ENCODE measurements at places on chromosomes 7 and 10.

DNA sequence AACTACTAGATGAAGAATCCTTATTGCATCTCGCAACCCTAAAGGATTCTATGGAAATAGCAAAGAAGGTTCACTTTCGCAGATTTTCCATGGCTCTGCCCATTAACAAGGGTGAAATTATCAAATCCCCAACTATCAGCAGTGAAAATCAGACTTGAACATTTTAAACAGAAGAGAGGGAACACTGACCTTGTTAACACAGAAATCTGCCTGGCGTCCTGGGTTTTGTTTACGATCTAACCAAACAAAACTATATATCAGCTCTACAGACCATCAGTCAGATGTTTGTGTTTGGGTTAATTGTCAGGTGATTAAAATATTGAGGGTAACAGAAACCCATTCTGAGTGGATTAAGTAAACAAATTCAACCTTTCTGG lies 1.9 kb downstream of the CTTNBP2 start:
- no peak for DNase-seq

DNA sequence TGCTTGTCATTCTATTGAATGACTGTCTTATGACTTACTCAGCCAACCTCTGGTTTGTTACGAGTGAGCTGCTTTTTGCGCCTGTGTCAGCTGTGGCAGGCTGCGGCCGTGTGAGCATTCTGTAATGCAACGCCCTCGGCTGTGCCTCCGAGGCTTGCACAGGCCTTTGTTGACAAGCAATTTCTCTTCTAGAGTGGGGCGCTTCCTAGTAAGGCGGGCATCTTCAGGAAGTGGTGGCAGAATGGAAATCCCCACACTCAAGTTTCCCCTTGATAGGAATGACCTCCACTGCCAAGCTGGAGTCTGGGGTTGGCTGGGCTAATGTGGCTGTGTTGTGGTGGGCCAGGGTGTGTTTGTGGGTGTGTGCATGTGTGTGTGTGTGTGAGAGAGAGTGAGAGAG lies 20.2 kb upstream of the TMEM178B start:
- peak; percentile 58 for DNase-seq

GRCh38 chr7:46739518-46740234 lies 818.6 kb upstream of the IGFBP3 start:
- no peak for DNase-seq

DNA sequence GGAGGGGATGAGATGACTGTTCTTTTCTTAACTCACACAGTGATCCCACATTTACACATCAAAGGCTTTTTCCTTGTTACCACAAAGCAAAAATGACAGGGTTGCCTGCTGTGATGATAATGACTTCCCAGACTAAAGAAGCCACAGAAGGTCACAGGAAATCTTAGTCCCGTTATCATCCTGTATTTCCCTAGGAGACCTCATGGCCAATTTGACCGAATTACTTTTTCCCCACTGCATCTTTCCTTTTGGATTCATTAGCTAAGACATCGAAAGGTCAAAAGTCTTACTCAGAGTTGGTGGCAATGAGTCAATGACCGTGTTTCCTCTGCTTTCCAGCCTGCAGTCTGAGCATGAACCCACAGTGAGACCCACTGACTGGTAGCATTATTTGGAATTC lies 130.1 kb upstream of the INHBA start:
- no peak for DNase-seq

DNA sequence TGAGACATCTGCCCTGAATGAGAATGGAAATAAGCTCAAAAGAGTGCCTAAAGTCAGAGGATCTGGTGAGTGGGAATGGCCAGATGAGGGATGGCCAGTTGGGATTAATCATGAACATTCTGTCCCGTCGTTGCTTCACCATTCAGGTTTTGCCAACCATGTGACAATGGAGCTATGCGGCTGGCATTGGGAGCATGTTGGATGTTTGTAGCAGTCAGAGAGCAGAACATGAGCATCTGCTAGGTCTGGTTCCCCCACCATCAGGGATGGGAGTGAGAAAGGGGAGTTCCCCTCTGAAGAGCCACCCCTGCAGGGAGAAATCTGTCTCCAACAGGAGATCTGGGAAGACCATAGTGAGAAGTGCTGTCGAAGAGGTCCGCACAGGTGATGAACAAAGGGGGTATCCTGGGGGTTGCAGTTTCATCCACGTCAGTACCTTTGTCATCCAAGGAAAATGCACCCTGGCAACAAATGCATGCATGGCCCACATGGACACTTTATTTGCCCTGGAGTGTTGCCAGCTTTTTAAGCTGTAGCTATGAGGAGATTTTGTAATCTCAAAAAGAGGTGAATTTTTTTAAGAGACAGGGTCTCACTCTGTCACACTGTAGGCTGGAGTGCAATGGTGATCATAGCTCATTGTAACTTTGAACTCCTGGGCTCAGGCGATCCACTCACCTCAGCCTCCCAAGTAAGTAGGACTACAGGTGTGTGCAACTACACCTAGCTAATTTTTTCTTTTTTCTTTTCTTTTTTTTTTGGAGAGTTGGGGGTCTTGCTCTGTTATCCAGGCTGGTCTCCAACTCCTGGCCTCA lies 190.2 kb downstream of the CAMK1D start:
- no peak for DNase-seq

DNA sequence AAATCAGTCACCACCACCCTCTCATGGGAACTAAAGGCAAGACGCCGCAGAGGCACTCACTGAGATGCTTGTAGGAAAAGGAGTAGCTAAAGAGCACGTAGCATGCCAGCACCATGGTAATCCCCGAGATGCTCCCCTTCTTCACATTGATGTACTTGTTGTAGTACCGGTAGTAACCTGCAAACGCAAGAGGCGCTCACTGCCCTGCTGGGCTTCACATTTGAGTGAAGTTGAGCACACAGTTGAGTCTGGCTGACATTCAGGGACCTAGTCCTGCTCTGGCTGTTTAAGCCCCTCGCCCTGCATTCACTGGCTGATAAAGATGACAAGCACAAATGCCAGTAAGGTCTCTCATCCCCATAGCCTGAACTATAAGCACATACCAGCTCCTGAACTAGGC lies 6.9 kb downstream of the ATP5MF start:
- no peak for DNase-seq

DNA sequence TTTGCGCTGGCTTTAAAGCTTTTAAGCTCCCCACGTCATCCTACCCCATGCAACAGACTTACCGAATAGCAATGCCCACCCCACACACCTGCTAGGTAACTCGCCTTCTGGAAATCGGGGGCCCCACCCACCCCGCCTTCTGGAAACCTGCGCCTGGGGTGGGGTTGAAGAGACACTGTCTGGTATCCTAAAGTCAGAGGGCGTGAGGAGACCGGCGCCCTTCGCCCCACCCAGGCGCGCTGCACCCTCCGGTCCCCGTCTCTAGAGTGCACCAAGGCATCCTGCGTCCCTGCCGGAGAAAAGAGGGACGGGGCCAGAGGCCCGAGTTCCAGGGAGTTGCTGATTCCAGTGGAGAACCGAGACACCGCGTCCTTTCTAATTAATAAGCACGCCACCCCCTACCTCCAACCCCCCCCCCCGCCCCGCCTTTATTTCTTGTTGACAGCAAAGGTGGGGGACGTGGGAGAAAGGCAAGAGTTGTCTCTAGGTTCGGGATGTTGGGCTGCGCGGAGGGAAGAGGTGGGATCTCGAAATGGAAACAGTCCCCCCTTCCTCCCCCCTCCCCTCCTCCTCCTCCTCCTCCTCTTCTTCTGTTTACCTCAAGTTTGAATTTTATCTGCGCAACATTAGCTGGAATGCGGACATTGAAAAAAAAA lies 220.9 kb upstream of the MKLN1 start:
- DNase-seq = peak; percentile 54

DNA sequence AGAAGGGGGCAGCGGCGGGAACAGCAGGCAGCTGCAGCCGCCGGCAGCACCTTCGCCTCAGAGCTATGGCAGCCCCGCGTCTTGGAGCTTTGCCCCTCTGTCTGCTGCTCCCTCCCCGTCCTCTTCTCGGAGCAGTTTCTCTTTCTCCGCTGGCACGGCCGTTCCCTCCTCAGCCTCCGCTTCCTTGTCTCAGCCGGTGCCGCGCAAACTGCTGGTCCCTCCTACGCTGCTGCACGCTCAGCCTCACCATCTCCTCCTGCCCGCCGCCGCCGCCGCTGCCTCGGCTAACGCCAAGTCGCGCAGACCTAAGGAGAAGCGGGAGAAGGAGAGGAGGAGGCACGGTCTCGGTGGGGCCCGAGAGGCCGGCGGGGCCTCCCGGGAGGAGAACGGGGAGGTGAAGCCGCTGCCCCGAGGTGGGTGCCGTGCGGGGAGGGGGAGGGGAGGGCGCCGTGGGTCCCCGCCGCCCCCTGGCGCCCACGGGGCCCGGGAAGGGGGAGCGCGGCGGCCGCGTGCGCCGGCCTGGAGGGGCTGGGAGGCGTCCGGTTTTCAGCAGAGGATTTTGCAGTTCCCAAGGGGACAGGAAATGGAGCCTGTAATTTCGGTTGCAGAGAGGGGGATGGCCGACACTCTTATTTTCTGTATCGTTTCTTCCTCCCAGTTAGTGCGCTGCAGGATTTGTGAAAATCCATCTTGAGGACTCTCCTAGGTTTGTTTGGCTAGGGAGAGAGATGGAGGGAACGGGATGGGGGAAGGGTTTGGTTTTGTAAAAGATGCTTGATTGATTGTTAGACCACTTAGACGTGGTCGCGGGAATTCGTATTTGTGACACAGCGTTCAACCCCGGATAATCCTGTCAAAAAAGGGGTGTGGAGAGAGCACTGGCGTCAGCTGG lies 630 bp downstream of the RSBN1L start:
- peak; percentile 69 for DNase-seq
